ENCODE measurements at places on chromosomes 12 and 14.

DNA sequence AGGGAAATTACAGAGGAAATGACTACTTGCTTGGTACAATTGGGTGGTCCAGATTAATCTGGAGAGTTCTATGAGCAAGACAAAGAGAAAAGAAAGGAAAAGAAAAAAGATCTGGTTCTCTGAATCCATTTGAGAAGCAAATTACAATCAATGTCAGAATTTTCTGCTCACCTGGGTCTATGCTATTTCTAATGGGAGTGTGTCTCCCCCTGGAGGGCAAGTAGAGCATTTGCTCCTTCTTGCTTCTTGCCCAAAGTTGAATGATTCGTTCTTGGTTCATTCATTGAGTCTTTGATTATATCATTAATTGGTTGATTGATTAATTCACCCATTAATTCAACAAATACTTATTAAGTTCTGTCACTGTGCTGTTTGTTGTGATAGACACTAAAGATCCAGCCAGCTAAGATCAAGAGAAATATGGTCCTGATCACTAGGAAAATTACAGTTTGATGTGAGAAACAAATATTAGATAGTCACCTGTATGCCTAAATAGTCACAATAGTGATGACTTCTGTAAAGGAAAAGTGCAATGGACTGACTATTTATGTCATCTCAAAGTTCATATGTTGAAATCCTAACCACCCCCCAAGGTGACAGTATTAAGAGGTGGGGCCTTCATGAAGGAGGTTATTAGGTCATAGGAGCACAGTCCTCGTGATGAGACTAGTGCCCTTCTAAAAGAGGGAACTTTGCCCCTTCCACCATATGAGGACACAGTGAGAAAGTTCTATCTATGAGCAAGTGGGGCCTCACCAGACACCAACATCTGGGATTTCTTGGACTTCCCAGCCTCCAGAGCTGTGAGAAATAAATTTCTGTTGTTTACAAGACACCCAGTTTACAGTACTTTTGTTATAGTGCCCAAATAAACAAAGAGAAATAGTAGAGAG lies 8.0 kb upstream of the ASB8 start:
- DNase-seq = no peak

- no peak for DNase-seq
Observed at GRCh38 chr14:31425905-31426304, 5.6 kb upstream of the HEATR5A start.

GRCh38 chr12:92706594-92706993 lies 3.8 kb downstream of the PLEKHG7 start:
- DNase-seq = no peak

DNA sequence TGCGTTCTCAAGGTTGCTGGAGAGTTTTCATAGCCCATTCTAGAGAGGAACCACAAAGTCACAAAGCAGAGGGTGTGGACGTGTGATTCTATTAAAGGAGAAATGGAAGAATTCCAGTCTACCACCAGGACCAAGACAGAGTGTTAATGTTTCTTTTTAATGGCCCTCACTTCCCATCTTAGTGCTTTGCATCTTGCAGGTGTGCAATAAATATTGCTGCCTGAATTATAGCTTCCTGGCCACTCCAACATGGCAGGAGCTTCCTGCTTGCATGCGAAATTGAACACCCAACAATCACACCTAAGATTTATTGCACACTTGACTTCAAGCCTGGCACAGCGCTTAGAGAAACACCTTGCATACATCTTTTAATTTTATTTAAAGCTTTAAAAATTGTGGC lies 22.4 kb upstream of the PPP1CC start:
- DNase-seq = no peak

- DNase-seq = no peak
Observed at GRCh38 chr12:6899427-6899826, 5.2 kb upstream of the LRRC23 start.

- DNase-seq = no peak
Observed at GRCh38 chr14:87152693-87153092, 840.3 kb downstream of the GALC start.

DNA sequence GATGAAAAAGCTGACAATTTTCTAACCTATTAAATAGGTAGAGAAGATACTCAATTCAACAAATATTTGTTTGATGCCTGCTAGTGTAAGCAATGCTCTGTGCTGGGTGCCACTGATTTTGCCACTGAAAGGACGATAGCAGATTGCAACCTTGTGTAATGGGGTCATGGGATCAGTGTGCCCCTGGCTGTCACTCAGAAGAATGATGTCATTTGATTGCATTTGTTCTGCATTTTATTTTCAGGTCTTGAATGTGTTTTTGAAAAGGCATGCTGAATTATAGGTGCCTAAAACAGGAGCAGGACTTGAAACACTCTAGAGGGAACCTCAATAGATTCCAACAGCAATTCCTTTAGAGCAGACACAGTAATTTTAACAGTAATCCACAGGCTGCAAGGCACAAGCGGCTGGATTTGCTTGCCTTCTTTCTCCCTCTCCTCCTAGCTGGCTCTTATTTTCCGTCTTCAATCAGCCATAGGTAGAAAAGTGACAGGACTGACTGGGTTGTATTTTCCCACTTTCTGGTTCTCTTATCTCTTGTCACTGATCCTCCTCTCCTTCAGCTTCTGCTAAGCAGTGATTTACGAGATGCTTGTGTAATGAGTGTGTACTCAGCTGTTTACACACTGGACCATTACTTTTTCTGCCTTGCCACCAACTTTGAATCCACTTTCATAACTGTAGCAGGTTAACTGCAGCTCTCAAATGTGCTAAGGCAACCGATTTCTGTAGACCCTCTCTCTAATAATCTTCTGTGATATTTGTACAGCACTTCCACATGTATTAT lies 4.1 kb downstream of the PLXNC1 start:
- DNase-seq = no peak

Data from iPS DF 6.9 (cell line).